ENCODE measurements at places on chromosomes 3 and 15. TPM values are rescaled to one million over a fixed set of nuclear protein-coding genes. Genes with fewer than 3 reads are reported as not detected.

- DNase-seq: no peak
Observed at GRCh38 chr15:79872358-79873017, 24.3 kb downstream of the MTHFS start.

Gene ARPP21
- not detected for total RNA-seq

- no peak for DNase-seq
Observed at GRCh38 chr15:92672102-92672501, 16.5 kb upstream of the FAM174B start.

DNA sequence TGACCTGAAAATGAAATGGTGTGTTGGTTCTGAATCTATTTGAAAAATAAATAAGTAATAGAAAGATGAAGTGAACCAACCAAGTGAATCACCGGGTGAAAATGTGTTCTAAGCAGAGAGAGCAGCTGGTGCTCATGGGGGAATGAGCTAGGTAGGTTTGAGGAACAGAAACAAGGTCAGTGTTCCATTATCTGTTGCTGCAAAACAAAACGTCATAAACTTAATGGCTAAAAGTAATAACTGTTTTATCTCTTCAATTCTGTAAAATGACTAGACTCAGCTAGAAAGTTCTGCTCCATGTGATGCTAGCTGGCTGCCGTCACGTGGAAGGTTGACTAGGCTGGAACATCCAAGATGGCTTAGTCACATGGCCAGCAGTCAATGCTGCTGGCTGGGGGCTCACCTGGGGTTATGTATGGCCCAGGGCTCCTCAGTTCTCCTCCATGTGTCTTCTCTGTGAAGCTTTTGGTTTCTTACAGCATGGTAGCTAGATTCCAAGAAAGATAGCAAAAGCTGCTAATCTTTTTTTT is 13.3 kb upstream of the SH3BP5 start:
- no peak for DNase-seq

Gene REC114
- total RNA-seq: not detected

Gene DUOX1
- 0.31 TPM for total RNA-seq

Gene FBXO40
- total RNA-seq: not detected

GRCh38 chr3:28215407-28215806 is 26.0 kb upstream of the CMC1 start:
- no peak for DNase-seq

GRCh38 chr3:10274601-10275000 is 18.1 kb downstream of the GHRL start:
- DNase-seq: no peak

GRCh38 chr3:57688291-57688690 is 4.6 kb downstream of the DENND6A start:
- no peak for DNase-seq

DNA sequence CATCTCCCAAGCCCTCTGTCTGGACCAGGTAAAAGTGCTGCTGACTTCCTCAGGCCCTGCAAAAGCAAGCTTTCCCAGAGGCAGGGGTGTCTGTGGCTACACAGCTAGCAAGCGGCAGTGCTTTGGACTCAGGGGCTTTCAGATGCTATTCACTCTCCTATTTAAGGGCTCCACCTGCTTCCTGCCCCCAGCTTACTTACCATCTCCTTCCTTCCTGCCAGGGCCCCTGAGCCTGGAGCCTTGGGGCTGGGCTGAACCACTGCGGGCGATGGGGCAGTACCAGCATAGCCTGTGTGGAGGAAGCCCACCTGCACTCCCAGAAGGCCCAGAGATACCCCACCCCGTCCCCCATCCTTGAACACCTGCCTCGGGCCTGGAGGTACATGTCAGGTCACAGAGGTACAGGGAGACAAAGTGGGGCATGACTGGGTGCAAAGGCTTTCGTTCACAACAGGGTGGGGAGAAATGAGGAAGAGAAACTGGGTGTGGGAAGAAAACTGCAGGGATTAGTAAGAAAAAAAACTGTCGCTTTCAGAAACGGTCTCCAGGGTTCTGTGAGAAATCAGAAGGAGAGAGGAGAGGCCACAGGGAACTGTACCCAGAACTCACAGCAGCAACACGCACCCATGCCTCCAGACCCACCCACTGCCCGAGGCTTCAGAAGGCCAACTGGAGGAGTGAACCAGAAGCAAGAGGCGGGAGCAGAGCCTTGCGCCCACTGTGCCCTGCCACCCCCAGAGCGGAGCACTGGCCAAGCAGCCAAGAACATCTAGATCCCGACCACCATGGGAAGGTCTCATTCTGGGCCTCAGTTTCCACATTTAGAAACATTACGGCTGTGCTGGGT is 49.5 kb downstream of the CCDC12 start:
- DNase-seq: no peak

DNA sequence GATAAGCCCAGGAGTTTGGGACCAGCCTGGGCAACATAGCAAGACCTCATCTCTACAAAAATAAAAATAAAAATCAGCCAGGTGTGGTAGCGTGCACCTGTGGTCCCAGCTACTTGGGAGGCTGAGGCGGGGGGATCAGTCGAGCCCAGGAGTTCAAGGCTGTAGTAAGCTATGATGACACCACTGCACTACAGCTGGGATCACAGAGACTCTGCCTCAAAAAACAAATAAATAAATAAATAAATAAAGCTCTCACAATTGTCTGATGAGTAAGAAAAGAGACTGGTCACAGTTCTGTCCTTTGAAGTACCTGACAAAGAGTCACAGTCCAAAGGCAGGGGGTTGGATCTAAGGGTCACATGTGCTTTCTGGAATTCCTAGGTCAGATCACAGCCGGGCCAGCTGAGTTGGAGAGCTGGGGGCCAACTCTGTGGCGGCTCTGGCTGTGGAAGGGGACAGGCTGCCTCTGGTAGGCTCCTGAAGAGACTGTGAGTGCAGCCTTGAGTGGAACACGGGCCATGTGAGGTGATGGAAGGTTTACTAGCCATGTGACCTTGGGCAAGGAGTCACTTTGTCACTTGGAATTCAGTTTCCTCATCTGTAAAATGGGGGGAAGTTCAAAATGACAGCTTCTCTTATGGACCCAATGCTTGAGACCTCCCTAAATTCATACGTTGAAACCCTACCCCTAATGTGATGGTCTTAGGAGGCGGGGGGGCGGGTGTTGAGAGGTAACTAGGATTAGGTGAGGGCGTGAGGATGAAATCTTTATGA is 47.2 kb downstream of the WHAMM start:
- DNase-seq: no peak

GRCh38 chr15:51262463-51262862 is 75.9 kb downstream of the CYP19A1 start:
- DNase-seq: no peak

DNA sequence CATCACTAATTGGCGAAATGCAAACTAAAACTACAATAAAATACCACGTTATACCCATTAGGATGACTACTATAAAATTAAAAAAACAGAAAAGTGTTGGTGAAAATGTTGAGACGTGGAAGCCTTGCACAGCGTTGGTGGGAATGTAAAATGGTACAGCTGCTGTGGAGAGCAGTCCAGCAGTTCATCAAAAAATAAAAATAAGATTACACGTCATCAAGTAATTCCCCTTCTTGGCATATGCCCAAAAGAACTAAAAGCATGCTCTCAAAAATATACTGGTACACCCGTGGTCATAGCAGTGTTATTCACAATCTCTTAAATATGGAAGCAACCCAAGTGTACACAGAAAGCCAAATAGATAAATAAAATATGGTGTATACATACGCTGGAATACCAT is 71.8 kb upstream of the NDN start:
- DNase-seq: no peak

Gene SYNM
- 38.9 TPM for total RNA-seq

DNA sequence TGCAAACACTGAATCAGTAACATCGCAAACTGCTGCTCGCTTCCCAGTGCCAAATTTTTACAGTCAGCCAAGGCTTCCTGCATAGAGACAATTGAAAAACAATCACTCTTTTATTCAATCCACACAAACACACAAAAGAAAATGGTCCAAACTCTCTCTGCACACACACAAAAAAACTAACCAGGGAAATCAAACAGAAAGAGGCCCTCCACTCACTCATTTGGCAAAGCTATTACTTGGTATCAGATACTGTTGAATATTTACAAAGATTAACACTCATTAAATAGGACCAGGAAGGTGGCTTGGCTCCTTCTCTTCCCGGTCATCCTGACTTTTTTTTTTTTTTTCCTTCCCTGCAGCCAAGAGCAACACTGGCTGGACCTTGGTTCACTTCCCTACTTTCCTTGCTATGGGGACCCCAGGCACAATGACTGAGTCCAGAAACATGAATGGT is 62.4 kb upstream of the SPATA12 start:
- no peak for DNase-seq

Gene CFAP20DC
- 4.0 TPM for total RNA-seq

GRCh38 chr3:14843321-14843720 is 24.6 kb downstream of the FGD5 start:
- no peak for DNase-seq

- no peak for DNase-seq
Observed at GRCh38 chr3:30349507-30349906, 256.9 kb upstream of the TGFBR2 start.

DNA sequence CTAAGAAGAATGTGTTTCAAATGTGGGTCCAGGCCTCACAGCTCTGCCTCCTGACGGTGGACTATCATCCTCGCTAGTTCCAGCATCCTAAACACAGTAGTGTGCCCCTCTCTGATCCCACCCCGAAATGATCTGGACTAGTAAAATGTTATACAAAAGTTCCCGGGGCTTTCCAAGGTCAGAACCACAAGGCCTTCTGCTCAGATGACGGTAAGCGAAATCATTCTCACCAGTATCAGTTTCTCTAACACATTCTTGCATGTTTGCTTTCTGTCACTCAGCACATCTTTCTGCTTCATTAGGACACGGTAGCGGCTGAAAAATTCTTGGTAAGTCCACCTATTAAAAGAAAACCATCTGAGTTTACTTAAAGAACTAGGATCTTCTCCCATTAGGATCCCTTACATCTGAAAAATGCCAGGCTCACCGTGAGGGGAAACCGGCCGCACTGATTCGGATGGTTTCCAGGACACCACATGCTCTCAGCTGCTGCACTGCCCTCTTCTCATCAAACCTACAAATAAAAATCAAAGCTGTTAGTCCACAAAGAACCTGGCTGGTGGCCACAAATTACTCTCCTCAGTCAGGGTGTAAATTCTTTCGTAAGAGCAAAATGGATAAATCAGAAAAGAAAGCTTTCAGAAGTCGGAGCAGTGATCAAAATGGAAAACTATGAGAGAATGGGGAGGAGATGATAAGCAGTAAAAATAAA is 83.9 kb upstream of the MYO5C start:
- DNase-seq: no peak

Gene PPP1R14D
- total RNA-seq: 0.64 TPM

GRCh38 chr3:159926573-159926972 is 62.1 kb upstream of the IL12A start:
- DNase-seq: no peak

Gene SUSD5
- total RNA-seq: 16.3 TPM

Gene LRRC28
- 39.3 TPM for total RNA-seq

GRCh38 chr3:66744986-66745385 is 244.2 kb upstream of the LRIG1 start:
- no peak for DNase-seq

GRCh38 chr3:32432711-32433530 is 41.3 kb downstream of the CMTM7 start:
- no peak for DNase-seq

Gene CNTN6
- total RNA-seq: not detected

Measured in Panc1 (cell line).